ENCODE measurements at places on chromosomes 5 and 9.

GRCh38 chr5:141862936-141863543 is 15.2 kb downstream of the PCDH1 start:
- no peak for DNase-seq

GRCh38 chr5:106545325-106545724 is 1125.4 kb downstream of the EFNA5 start:
- DNase-seq = no peak

- no peak for DNase-seq
These were observed 310.4 kb upstream of the IRX4 start for GRCh38 chr5:2193142-2193541.

DNA sequence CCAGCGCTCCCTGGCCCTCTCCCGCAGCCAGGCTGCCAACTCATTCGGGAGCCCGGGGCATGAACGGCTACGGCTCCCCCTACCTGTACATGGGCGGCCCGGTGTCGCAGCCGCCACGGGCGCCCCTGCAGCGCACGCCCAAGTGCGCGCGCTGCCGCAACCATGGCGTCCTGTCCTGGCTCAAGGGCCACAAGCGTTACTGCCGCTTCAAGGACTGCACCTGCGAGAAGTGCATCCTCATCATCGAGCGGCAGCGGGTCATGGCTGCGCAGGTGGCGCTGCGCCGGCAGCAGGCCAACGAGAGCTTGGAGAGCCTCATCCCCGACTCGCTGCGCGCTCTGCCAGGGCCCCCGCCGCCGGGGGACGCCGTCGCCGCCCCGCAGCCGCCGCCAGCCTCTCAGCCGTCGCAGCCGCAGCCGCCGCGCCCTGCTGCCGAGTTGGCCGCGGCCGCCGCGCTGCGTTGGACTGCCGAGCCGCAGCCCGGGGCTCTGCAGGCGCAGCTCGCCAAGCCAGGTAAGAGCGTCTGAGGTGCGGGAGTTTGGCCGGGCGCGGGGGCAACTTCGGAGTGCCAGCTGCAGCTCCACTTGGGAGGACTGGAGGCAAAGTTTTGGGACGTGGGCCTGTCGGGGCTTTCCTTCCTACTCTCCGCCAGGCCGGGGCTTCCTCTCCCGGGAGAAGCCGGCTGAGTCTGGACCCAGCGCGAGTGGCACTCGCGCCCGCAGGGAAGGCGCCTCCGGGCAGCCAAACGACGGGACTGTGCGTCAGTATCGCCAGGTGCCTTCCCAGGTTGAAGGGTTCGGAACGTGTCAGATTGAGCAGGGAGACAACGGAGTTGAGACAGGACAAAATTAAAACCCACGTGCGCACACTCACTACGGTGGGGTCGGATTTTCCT is 735 bp downstream of the DMRT3 start:
- DNase-seq = no peak

DNA sequence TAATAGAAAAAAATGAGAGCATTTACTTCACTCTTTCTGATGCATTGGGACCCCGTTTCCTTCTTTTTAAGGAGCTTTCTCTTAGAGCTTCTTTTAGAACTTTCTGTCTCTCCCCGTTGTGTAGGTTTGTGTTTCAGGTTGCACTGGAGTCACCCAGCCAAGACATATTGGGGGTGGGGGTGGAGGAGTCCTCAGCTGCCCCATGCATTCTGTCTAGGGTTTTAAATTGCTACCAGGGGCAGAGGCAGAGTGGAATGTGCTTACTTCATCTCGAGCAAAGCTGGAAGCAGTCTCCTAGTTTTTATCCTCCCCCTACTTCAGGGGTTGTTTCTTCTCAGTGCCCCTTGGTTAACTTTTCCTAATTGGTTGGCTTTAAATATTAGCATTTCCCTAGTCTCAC is 9.4 kb downstream of the OR2K2 start:
- no peak for DNase-seq

DNA sequence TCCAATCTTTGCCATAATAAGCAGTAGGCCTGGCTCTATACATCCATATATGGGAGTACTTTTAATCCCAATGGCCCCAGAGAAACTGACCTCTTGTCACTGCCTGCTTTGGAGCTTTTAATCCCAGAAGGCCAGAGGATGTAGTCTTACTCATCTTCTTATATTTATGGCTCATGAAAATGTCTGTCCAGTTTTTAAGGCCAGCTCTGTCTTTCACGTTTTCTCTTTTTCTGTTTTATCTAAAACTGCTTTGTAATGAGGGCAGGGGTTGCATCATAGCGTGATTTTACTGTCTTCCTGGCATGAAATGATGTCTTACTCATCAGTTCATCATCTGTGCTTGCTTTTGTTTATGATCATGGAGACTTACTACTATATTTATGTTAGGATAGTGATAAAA is 1094.9 kb downstream of the MAT2B start:
- DNase-seq = no peak

DNA sequence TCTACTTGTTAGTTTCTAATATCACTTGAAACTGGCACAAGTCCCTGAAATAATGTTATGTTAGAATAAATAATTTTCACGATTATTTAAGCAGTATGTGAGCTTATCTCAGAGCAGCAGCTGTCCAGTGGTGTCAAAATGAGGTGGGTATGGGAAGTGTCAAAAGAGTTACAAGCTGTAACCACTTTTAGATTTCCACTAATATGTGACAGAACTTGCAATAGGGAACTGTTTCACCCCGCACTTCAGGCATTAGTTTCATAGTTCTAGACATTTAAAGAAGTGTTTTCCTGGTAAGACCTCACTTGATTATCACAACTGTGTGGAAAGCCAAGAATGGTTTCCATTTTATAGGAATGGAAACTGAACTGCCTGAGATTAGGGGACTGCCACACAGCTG is 2.9 kb upstream of the ISCA1 start:
- DNase-seq = no peak

DNA sequence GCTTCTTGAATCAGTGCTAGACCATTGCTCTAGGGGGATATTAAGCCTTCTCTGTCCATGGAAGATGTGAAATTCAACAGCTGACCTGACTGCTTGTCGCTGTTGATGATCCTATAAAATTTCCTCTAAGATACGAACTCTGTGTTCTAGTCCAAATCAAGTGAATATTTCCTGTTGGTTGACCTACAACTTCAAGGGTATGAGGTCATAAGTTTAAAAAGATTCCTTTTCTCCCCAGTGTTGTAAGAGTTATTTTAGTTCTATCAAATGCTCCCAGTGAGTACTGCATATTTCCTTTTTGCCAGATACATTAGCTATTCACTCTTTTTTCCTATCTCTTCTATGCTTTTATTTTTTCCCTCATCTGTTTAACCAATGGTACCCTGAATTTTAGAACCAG is 102.9 kb upstream of the CCDC152 start:
- DNase-seq = no peak

All from activated CD4-positive, alpha-beta T cell treated with anti-CD3 and anti-CD28 coated beads, Interleukin-2, Interleukin-4, amounts not matched to agents 100 ng/mL and 50 ng/mL, durations not matched to agents 16 hours and 8 hours (primary cell).